ENCODE measurements at places on chromosomes 3 and 15.

GRCh38 chr3:153372326-153372725 is 210.3 kb downstream of the RAP2B start:
- DNase-seq, result no peak

- DNase-seq, result peak; percentile 98
Measured at GRCh38 chr3:141311496-141312353, 56.6 kb upstream of the ZBTB38 start.

GRCh38 chr3:9800529-9800928 is 7.6 kb downstream of the ARPC4 start:
- DNase-seq, result no peak

GRCh38 chr15:80568298-80568697 is 126.8 kb upstream of the ABHD17C start:
- no peak for DNase-seq

GRCh38 chr15:42729409-42729808 is 7.5 kb downstream of the CDAN1 start:
- DNase-seq, result no peak

DNA sequence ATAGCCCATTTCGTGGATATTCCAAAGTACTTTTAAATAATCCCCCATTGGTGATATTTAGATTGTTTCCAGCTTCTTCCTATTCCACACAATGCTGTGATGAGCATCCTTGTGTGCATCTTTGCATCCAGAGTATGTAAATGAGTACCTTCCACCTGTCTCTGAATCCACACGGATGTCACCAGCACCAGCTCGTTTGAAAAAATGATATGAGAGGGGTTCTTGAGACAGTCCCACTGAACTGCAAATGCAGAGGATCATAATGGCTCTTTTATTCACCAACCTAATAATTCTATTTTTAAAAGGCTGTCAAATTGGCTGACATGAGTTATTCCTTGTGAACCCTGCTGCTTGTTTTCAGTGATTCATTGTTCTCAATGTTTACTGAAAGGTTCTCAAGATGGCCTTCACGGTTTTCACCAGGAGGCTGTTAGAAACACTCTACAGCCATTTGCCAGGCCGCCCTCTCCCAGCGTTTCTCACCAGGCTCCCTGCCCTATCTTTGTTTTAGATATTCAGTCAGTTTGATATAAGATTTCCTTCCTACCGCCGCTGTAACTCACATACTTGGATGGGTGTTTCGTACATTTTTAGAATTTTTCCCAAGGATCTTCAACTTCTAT is 96.7 kb upstream of the PTPRG start:
- DNase-seq, result no peak

DNA sequence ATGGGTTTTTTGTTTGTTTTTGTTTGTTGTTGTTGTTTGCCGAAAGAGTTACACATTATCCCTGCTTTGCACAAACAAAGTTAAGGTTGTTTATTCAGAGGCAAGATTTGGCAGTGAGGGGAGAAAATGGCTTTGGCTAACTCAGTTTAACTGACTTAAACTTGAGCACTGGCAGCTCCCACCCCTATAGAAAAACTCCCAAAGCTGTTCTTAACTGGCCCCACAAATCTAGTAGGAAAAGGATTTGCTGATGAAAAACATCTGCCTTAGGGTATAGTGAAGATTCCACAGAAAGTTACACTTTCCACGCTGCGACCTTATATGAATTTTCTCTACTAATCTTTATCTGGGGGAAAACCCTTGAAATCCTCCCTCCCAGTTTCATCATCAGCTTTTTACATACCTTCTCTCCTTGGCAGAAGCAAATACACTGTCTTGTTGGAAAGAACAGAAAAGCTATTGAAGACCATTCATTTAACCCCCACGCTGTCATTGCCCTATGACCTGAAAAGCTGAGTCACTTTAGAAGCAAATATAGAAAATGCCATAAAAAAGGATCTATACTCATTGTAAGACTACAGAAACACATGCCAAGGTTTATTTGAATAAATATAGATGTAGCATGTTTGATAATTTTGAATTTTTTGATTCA is 551.7 kb downstream of the NR2F2 start:
- DNase-seq, result no peak

DNA sequence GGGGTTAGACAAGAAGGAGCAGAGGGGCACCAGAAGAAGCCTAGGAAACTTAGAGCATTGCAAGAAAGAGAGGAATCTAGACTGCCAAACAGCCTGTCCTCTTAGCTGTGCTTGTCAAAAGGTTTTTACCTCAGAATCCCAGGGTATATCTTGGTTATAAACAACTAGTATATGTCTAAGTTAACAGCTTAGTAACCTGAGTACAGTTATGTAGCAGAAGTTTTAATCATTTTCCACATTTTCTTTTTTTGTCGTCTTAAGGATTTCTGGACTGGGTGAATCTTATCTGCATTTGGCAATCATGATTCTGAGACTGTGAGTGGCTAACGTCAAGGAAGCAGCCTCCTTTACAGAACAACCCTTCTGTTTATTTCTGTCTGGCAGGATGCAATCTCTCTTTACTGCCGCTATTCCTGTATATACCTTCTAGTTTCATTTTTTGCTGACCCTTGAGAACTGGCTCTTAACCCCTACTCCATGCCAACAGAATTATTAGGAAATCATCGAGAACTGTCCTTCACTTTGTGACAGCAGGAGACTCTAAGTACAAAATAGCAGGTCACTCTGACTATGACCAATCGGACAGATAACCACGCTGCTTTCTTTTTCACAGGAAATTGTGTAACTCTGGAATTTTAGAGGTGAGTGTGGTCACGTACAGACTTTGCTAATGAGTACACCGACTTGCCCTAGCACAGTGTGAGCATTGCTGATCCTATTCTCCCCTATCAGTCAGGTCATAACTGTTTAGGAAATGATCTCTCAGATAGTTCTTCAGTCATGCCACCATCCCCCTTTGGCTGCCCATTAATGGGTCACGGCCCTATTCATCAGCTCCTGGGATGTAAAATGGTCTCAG is 3.3 kb upstream of the CP start:
- peak; percentile 15 for DNase-seq

Data from activated naive CD4-positive, alpha-beta T cell treated with Interleukin-2 at 50 U/mL for 16 hours (primary cell).